ENCODE measurements at places on chromosomes 4 and X.

- DNase-seq, result no peak
Measured at GRCh38 chr4:138174981-138175794, 67.0 kb downstream of the SLC7A11 start.

GRCh38 chrX:1673337-1673736 lies 58.5 kb downstream of the ASMT start:
- peak; percentile 46 for DNase-seq

GRCh38 chr4:98586962-98587354 lies 71.5 kb downstream of the TSPAN5 start:
- no peak for DNase-seq

GRCh38 chrX:38804682-38805431 lies 3.6 kb downstream of the MID1IP1 start:
- DNase-seq, result no peak

GRCh38 chr4:153448003-153448731 lies 18.0 kb upstream of the TMEM131L start:
- no peak for DNase-seq
